ENCODE measurements at places on chromosomes 5 and 9. TPM values are rescaled to one million over a fixed set of nuclear protein-coding genes. Genes with fewer than 3 reads are reported as not detected.

DNA sequence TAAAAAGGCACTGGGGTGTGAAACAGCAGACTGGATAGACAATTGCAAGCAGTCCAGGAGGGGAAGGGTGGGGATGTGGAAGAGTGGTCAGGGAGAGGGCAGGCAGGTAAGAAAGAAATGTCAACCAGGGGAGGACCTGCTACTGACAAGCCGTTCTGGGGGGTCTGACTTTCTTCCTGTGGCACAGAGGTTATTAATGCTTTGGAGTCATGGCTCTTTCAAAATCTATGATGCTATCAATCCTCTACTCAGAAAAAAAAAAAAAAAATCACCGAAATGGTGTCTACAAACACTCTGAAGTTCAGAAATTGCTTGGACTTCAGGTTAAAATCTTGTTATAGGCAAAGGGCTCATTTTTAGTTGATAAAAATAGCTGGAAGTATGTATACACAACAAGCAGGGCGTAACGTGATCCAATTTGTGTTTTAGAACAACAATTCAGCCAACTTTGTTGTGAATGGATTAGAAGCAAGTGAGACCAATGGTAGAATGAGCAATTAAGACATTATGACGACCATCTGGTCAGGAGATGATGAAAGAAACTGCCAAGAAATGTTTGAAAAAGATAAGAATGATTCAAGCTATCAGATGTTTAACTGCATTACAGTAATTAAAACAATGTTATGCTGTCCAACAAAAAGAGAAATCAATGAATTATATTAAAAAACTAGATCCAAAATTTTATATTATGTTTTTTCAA lies 255.2 kb downstream of the DEPDC1B start:
- no peak overlapping the region for H3K27ac ChIP-seq
- peaks cover 20% of the 10 kb centered on the region for H3K4me1 ChIP-seq
- no peak overlapping the region for H3K4me3 ChIP-seq

Gene ANKRD18A
- 0.29 TPM for total RNA-seq

DNA sequence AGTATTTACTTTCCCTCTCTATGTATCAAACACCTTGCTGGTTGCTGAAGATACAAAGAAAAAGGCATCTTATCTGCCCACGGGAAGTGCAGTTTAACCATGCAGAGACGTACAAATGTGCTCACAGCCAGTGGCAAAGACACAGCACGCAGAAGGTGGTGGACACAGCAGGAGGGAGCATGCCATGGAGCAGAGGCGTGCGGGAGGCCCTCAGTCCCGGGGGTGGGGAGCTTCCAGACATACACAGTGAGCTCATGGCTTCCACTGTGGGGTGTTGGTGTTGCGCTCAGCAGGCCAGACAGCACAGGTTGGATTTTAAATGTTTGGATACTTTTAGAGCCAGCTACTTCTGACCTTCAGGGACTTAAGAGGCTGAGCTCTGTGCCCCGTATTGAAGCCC lies 8.8 kb upstream of the BARX1 start:
- no peak overlapping the region for H3K27ac ChIP-seq
- H3K4me3 ChIP-seq: no peak overlapping the region
- H3K27me3 ChIP-seq: peaks cover 16% of the 10 kb centered on the region
- H3K4me1 ChIP-seq: peaks cover 43% of the 10 kb centered on the region
- DNase-seq: no peak

GRCh38 chr9:3929345-3930047 lies 370.4 kb downstream of the GLIS3 start:
- no peak overlapping the region for H3K27ac ChIP-seq
- H3K36me3 ChIP-seq: peaks cover 9% of the 10 kb centered on the region
- no peaks in the 10 kb centered on the region for H3K27me3 ChIP-seq

Data from chondrocyte (in vitro differentiated cells).